Activated T-helper 1 cell treated with anti-CD3 and anti-CD28 coated beads, Interleukin-12 subunit alpha, Interleukin-12 subunit beta, Interleukin-2, Interleukin-4 antibody, amounts not matched to agents 30 ng/mL and 10 ng/mL and 1 ng/mL, durations not matched to agents 14 hours and 24 hours and 36 hours (primary cell): ENCODE measurements at places on chromosomes 3 and 15.

- no peak overlapping the region for H3K4me3 ChIP-seq
- no peaks in the 10 kb centered on the region for H3K27me3 ChIP-seq
- H3K27ac ChIP-seq = no peak overlapping the region
- no peaks in the 10 kb centered on the region for H3K36me3 ChIP-seq
- H3K4me1 ChIP-seq = no peaks in the 10 kb centered on the region
These were observed 48.8 kb downstream of the ADAMTS9 start for GRCh38 chr3:64638981-64639481.

GRCh38 chr15:63482874-63483323 lies 21.5 kb upstream of the USP3 start:
- H3K4me3 ChIP-seq = peak overlapping the region; percentile 32
- peaks cover 1% of the 10 kb centered on the region for H3K36me3 ChIP-seq
- H3K4me1 ChIP-seq = peaks cover 77% of the 10 kb centered on the region
- H3K27me3 ChIP-seq = no peaks in the 10 kb centered on the region
- no peak for DNase-seq

DNA sequence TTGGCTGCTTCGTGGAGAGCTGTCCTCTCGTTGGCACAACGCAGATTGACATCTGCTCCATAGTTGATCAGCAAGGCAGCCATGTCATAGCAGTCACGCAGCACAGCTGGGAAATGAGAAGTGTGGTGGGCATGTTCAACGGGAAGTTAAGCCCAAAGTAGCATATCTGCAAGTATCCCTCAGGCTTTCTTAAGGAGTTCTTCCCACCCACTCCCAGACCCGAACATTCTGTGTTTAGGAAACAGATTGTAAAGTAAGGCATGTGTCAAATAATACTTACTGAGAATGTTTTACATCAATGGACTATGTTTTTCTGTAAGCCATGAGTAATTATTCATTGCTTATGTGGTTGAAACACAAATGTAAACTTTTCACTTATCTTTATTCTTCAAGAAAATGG lies 9.2 kb downstream of the ASB14 start:
- no peaks in the 10 kb centered on the region for H3K4me1 ChIP-seq
- H3K4me3 ChIP-seq = no peak overlapping the region
- no peaks in the 10 kb centered on the region for H3K36me3 ChIP-seq
- H3K27ac ChIP-seq = no peak overlapping the region
- peaks cover 3% of the 10 kb centered on the region for H3K27me3 ChIP-seq

- H3K4me1 ChIP-seq = no peaks in the 10 kb centered on the region
- H3K27ac ChIP-seq = no peak overlapping the region
These were observed 47.4 kb downstream of the NTRK3 start for GRCh38 chr15:88209111-88209510.

DNA sequence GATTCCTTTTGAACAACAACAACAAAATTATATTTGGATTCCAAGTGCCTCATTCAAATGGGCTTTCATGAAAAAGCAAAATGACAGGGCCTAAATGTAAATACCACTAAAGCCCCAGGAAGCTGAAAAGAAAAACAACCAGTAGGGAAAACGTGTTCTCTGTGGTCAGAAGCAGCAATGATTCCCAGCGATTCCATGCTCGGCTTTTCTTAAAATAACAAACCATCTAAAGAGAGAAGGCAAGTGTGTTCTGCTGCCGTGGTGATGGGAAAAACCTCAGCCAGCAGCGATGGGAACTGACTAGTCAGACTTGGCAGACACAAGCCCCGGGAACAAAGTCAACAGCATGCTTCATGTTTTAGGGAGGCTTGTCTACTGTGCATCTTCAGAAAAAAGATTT lies 153.6 kb downstream of the TNIK start:
- H3K36me3 ChIP-seq = peaks cover 20% of the 10 kb centered on the region
- no peaks in the 10 kb centered on the region for H3K27me3 ChIP-seq
- H3K4me3 ChIP-seq = no peak overlapping the region
- no peak for DNase-seq
- no peak overlapping the region for H3K27ac ChIP-seq

GRCh38 chr15:28985316-28985645 lies 99.5 kb downstream of the APBA2 start:
- H3K27ac ChIP-seq = no peak overlapping the region
- no peaks in the 10 kb centered on the region for H3K36me3 ChIP-seq
- peaks cover 7% of the 10 kb centered on the region for H3K4me1 ChIP-seq
- DNase-seq = no peak
- peaks cover 8% of the 10 kb centered on the region for H3K27me3 ChIP-seq

- no peak overlapping the region for H3K27ac ChIP-seq
- no peaks in the 10 kb centered on the region for H3K4me1 ChIP-seq
- peaks cover 3% of the 10 kb centered on the region for H3K27me3 ChIP-seq
- H3K4me3 ChIP-seq = no peak overlapping the region
- no peak for DNase-seq
These were observed 158.7 kb upstream of the NANOGP8 start for GRCh38 chr15:35243758-35244157.

DNA sequence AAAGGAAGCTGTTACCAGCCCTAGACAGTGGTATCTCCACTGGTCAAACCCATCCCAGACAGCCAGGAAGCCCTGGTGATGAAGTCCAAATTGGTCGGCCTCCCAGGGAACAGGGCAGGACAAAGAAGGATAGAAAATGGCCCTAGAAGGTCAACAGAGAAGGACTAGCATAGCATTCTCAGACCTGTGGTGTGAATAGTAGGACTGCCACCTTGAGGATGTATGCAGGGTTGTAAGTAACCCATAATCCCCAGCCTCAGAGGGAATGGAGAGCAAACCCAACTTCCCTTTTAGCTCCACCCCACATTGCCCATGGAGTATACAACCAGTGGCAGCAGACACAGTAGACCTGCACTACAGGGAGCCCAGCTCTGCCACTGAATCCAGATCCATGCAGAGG lies 68.6 kb upstream of the EIF1B start:
- DNase-seq = no peak
- no peaks in the 10 kb centered on the region for H3K36me3 ChIP-seq
- H3K27me3 ChIP-seq = no peaks in the 10 kb centered on the region
- H3K27ac ChIP-seq = no peak overlapping the region
- H3K4me1 ChIP-seq = no peaks in the 10 kb centered on the region

GRCh38 chr15:32981536-32981935 lies 213.0 kb downstream of the FMN1 start:
- H3K4me1 ChIP-seq = no peaks in the 10 kb centered on the region
- H3K36me3 ChIP-seq = no peaks in the 10 kb centered on the region
- H3K4me3 ChIP-seq = no peak overlapping the region
- DNase-seq = no peak

- no peak overlapping the region for H3K4me3 ChIP-seq
- H3K27ac ChIP-seq = no peak overlapping the region
- H3K27me3 ChIP-seq = no peaks in the 10 kb centered on the region
- DNase-seq = no peak
These were observed 144.0 kb downstream of the CLSTN2 start for GRCh38 chr3:140078940-140079339.

DNA sequence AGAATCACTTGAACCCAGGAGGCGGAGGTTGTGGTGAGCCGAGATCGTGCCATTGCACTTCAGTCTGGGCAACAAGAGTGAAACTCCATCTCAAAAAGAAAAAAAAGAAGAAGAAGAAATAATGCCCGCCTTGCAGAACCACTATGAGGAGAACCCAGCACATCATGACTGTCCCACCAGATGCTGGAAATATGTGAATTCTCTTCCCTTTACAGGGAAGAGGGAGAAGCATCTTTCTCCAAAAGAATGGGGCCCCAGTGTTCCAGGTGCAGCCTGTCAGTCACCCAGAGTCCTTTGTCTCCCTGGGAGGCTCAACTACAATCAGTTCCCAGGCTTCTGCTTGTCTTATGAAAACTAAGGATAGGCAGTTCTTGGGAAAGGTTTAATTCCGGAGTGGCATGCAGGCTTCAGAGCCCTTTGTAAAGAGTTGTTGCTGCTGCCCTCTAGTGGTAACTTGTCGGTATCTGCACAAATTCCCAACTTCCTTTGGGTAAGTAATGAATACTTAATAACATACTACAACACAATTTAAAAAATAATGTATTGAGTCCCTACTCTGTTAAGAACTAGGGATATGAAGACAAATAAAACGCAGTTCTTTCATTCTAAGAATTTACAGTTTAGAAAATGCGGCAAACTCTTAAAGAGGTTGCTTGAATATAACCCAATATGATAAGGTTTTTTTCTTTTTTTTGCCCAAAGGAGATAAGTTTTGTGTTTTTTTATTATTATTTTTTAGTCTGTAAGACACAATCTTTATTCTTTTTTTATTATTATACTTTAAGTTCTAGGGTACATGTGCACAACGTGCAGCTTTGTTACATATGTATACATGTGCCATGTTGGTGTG lies 18.6 kb upstream of the TICRR start:
- no peak overlapping the region for H3K4me3 ChIP-seq
- H3K27ac ChIP-seq = no peak overlapping the region
- DNase-seq = peak; percentile 21

DNA sequence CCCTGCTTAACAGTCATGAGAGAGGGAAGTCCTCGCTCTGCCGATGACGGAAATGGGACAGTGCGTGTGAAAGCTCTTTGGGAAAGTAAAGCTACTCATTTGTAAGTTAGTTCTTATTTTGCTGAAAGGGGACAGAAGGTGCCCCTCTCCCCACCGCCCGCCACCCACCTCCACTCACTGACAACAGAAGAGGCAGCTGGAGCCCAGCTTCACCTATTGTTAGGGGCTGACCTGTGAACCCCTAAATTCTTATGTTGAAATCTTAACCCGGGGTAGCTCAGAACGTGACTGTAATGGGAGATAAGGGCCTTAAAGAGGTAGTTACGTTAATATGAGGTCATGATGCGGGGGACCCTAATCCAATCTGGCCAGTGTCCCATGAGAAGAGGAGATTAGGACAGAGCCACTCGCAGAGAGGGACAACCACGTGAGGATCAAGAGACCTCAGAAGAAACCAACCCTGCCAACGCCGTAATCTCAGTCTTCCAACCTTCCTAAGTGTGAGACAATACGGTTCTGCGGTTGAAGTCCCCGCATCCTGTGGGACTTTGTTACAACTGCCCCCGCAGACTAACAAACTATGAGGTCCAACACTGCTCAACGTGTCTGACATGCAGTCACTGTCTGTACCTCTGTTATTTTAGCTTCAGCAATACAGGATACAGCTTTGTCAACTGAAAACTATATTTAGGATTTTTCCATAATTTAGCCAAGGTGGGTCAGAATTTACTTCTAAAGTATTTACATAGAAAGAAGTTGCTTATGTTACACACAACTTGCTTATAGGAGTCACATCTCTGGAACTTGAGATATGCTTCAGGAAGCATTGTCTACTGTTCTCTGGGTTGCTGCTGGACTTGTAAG lies 51.7 kb downstream of the PCSK6 start:
- H3K4me3 ChIP-seq = no peak overlapping the region
- H3K27me3 ChIP-seq = peaks cover 6% of the 10 kb centered on the region
- no peaks in the 10 kb centered on the region for H3K4me1 ChIP-seq
- no peak for DNase-seq

- peaks cover 14% of the 10 kb centered on the region for H3K36me3 ChIP-seq
- peak overlapping the region; percentile 40 for H3K4me3 ChIP-seq
- peaks cover 80% of the 10 kb centered on the region for H3K4me1 ChIP-seq
- DNase-seq = no peak
- peak overlapping the region; percentile 90 for H3K27ac ChIP-seq
These were observed 313.4 kb upstream of the SATB1 start for GRCh38 chr3:18738393-18739098.

DNA sequence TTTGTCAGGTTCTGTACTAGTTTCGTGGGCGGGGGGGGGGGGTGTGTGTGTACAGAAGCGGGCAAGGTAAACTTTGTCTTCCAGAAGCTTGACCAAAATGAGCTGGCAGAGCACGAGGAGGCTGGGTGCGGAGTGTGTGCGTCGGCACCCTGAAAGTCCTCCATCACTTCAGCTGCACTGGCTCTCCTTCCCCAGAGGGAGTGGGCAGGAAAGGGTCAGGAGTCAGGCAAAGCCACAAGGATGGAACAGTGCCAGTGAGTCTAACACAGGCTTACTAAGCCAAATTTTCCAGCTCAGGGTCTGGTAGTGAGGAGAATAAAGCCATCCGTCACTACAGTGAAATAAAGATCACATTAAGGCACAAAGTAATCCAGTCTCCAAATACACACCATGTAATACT lies 11.9 kb upstream of the SH3GL3 start:
- H3K4me3 ChIP-seq = no peak overlapping the region
- H3K27me3 ChIP-seq = peaks cover 9% of the 10 kb centered on the region
- no peak overlapping the region for H3K27ac ChIP-seq
- H3K4me1 ChIP-seq = peaks cover 6% of the 10 kb centered on the region
- no peaks in the 10 kb centered on the region for H3K36me3 ChIP-seq

- peak; percentile 72 for DNase-seq
- H3K27ac ChIP-seq = peak within 1 kb of the TSS; percentile 88
- H3K27me3 ChIP-seq = no peaks in the 10 kb centered on the region
These were observed at the start of gene MAN2A2 for GRCh38 chr15:90902840-90903732. Gene MAN2A2 (plus strand): TSS chr15:90903302. CDS start chr15:90904208, 906 bp downstream.

- no peak for DNase-seq
- no peaks in the 10 kb centered on the region for H3K36me3 ChIP-seq
- no peaks in the 10 kb centered on the region for H3K27me3 ChIP-seq
These were observed 219.3 kb downstream of the PTPRG start for GRCh38 chr3:61780455-61781228.

DNA sequence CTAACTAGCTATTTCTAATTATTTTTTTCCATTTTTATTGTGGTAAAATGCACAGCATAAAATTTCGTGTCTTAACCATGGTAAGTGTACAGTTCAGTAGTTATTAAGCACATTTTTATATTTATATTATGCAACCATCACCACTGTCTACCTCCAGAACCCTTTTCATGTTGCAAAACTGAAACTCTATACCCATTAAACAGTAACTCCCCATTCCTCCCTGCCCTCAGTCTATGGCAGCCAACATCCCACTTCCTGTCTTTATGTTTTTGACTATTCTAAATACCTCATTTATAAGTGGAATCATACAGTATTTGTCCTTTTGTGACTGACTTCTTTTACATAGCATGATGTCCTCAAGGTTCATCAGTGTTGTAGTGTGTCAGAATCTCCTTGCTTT lies 25.5 kb downstream of the SLC35A5 start:
- no peak overlapping the region for H3K4me3 ChIP-seq
- peaks cover 26% of the 10 kb centered on the region for H3K36me3 ChIP-seq
- no peaks in the 10 kb centered on the region for H3K27me3 ChIP-seq
- H3K4me1 ChIP-seq = peaks cover 10% of the 10 kb centered on the region
- H3K27ac ChIP-seq = no peak overlapping the region

- peaks cover 2% of the 10 kb centered on the region for H3K27me3 ChIP-seq
- no peak overlapping the region for H3K4me3 ChIP-seq
- peaks cover 78% of the 10 kb centered on the region for H3K4me1 ChIP-seq
- H3K27ac ChIP-seq = peak overlapping the region; percentile 32
- no peak for DNase-seq
These were observed 20.7 kb upstream of the TIMP4 start for GRCh38 chr3:12179441-12179840.

DNA sequence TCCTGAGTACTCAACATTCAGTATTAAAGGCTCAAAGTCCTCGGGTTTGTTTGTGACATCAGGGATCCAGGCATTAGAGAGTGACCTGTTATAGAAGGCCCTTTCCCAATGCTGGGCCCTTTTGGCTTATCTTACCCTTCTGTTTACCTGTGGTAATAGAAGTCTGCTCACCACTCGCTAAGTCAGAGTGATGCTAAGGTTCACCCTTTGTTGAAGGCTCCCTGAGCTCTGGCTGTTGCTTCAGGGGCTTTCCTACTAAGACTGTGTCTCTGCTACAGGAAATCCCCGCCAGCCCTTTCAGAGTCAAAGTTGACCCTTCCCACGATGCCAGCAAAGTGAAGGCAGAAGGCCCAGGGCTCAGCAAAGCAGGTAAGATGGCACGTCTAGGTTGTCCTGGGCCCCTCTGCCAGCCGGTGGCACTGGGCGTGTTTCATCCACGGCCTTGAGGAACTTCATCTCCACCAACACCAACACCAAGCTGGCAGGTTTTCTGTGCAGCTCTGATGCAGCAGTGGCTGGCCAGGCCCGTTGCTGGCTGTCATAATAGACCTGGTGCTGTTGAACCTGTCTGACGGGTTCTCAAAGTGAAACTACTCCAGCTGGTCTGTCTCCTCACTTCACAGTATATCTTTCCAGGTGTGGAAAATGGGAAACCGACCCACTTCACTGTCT lies 99.1 kb downstream of the DNASE1L3 start:
- no peak overlapping the region for H3K27ac ChIP-seq
- DNase-seq = peak; percentile 9
- peaks cover 34% of the 10 kb centered on the region for H3K4me1 ChIP-seq
- peaks cover 33% of the 10 kb centered on the region for H3K36me3 ChIP-seq
